A549 treated with Hydrocortisone at 1 μM for 4 hours (cell line): ENCODE measurements at places on chromosomes 1 and 21. TPM values are rescaled to one million over a fixed set of nuclear protein-coding genes. Genes with fewer than 3 reads are reported as not detected.

The FAAH gene
- total RNA-seq: 0.61 to 0.88 TPM (median 0.81 TPM) in 5 replicates

The TRIM67 gene
- 0.13 to 0.30 TPM (median 0.16 TPM) in 5 replicates for total RNA-seq

The BEST4 gene
- 0.23 to 0.37 TPM (median 0.32 TPM) in 5 replicates for total RNA-seq

The CRNN gene
- total RNA-seq: not detected in 5 replicates

The NCAM2 gene
- not detected in 5 replicates for total RNA-seq

The SNRPE gene
- 152 to 265 TPM (median 251 TPM) in 5 replicates for total RNA-seq

The ACOT7 gene
- total RNA-seq: 80.4 to 101 TPM (median 100 TPM) in 5 replicates

The DSCAM gene
- total RNA-seq: not detected in 5 replicates

The SCCPDH gene
- total RNA-seq: 44.2 to 48.6 TPM (median 46.8 TPM) in 5 replicates

The FCGR2B gene
- not detected in 5 replicates for total RNA-seq

The PSMA5 gene
- 101 to 113 TPM (median 106 TPM) in 5 replicates for total RNA-seq

The MEX3A gene
- total RNA-seq: 1.2 to 2.4 TPM (median 2.2 TPM) in 5 replicates

The KIF26B gene
- 0.03 to 0.08 TPM (median 0.06 TPM) in 5 replicates for total RNA-seq

The LEFTY2 gene
- total RNA-seq: 0.05 to 0.21 TPM (median 0.13 TPM) in 4 of 5 replicates, not detected in the other

The XCL1 gene
- total RNA-seq: not detected in 5 replicates

The PTPRC gene
- total RNA-seq: not detected in 5 replicates

The GBP3 gene
- total RNA-seq: 0.73 to 2.4 TPM (median 1.1 TPM) in 5 replicates

The REG4 gene
- total RNA-seq: not detected in 5 replicates

The CENPL gene
- total RNA-seq: 11.1 to 15.5 TPM (median 13.4 TPM) in 5 replicates

The OR2L13 gene
- not detected in 5 replicates for total RNA-seq

The KRTAP12-2 gene
- not detected in 5 replicates for total RNA-seq

The SELENBP1 gene
- 6.1 to 7.8 TPM (median 7.5 TPM) in 5 replicates for total RNA-seq

The RGS8 gene
- not detected in 5 replicates for total RNA-seq

The CYP4X1 gene
- 0.09 TPM in 1 of 5 replicates, not detected in the others for total RNA-seq

The EIF3I gene
- total RNA-seq: 261 to 308 TPM (median 275 TPM) in 5 replicates

The TRIM63 gene
- 1.3 to 2.0 TPM (median 1.8 TPM) in 5 replicates for total RNA-seq

The CCDC181 gene
- total RNA-seq: 0.06 to 0.22 TPM (median 0.13 TPM) in 4 of 5 replicates, not detected in the other

The OVAAL gene
- total RNA-seq: 0.08 to 0.15 TPM (median 0.10 TPM) in 5 replicates

The OR2T35 gene
- total RNA-seq: not detected in 5 replicates

The RXFP4 gene
- total RNA-seq: not detected in 5 replicates

The DDAH1 gene
- 6.4 to 8.7 TPM (median 7.6 TPM) in 5 replicates for total RNA-seq

The NOS1AP gene
- total RNA-seq: 0.18 to 0.33 TPM (median 0.21 TPM) in 5 replicates

The S100B gene
- total RNA-seq: not detected in 5 replicates

The TENT5C gene
- total RNA-seq: 0.05 to 0.17 TPM (median 0.08 TPM) in 5 replicates

The DDX59 gene
- 11.0 to 15.8 TPM (median 13.2 TPM) in 5 replicates for total RNA-seq

The CHI3L1 gene
- not detected in 5 replicates for total RNA-seq

The RUNX3 gene
- total RNA-seq: 4.2 to 5.5 TPM (median 5.4 TPM) in 5 replicates

The GLUL gene
- 22.5 to 28.3 TPM (median 23.8 TPM) in 5 replicates for total RNA-seq

The LUZP1 gene
- total RNA-seq: 17.8 to 29.4 TPM (median 20.6 TPM) in 5 replicates

The FALEC gene
- 0.22 TPM in 1 of 5 replicates, not detected in the others for total RNA-seq

The CCDC24 gene
- 6.4 to 8.1 TPM (median 7.5 TPM) in 5 replicates for total RNA-seq
